ENCODE measurements at places on chromosomes 16 and 17.
A peak's percentile ranks its signal among the peaks of the same experiment; 100 is the strongest.

DNA sequence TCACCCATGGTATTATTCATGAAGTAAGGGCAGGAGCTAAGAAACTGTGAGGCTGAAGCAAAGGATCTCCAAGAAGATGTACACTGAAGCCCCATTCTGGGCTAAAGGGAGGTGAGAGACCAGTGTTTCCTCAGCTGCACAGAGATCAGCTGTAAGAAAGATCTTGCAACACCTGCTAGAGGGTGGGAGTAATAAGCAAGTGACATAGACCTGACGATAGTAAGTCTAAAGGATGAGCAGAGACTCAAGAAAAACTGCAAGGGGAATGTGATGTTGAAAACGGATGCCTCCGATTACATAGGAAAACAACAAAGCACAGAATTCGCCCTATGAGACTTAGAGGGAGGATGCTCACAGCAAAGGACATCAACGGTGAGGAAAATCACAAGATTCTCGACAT, at the start of gene OR4D2:
OR4D2 (plus strand) TSS at position 301 of the 400 bp plus-strand sequence. CDS start 2,674 bp downstream, outside the sequence.
- DNase-seq, result no peak

DNA sequence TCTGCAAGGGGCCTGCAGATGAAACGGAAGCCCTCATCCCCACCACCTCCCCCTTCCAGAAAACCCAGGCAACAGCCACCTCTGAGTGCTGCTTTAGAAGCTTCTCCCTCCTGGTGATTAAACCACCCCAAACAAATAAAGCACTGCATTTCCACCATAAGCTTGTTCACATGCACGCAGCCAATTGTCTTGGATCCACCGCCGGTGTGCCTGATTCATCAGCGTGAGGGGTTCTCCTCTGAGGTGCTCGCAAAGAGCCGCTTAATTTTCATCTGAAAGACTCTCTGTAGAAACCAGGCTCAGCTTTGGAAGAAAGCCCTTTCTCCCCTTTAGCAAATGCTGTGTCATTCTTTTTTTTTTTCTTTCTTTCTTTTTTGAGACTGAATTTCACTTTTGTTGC, 155.2 kb upstream of the EEF2KMT start:
- DNase-seq, result no peak

GRCh38 chr17:57350266-57350665, 93.9 kb downstream of the MSI2 start:
- no peak for DNase-seq

GRCh38 chr16:24838554-24839266, 7.1 kb upstream of the SLC5A11 start:
- DNase-seq, result no peak

GRCh38 chr16:15482068-15482747, 47.8 kb downstream of the BMERB1 start:
- DNase-seq, result peak; percentile 61

- DNase-seq, result no peak
These were observed 113.2 kb downstream of the CCDC182 start for GRCh38 chr17:57631871-57632270.

GRCh38 chr16:2473999-2474876, 689 bp upstream of the TBC1D24 start:
- DNase-seq, result no peak

GRCh38 chr17:27596566-27597187, 34.3 kb upstream of the LGALS9 start:
- DNase-seq, result no peak

DNA sequence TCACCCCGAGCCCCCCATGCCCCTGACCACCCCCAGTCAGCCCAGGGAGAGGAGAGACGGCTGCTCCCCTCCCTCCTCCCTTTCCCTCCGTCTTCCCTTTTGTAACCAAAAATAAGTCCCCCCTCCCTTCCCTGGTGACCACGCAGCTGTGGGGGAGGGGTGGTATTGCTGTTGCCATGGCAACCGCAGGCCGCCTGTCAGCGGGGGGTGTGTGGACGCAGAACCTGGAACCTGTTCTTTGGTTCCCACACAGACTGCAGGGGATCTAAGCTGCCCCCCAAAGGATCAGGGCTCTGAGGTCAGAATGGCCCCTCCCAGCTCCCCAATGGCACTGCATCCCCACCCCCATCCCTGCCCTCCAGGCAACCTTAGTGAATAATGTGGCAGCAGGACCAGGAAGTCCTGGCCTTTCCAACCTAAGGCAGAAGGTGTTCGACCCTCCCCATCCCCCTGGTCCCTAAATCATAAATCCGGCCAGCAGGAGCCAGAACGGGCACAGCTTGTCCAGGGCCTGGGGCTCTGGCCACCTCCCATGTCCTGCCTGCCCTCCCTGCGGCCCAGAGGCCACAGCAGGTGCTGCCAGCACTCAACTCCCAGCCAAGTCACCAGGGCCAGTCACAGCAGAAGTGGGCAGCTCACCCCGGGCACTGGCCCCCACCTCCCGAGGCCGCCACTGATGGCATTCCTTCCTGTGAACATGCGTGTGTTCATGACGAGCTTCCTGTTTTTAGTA, 12.0 kb downstream of the CA4 start:
- no peak for DNase-seq

GRCh38 chr17:61152898-61153297, 246.7 kb upstream of the TBX2 start:
- DNase-seq, result no peak

DNA sequence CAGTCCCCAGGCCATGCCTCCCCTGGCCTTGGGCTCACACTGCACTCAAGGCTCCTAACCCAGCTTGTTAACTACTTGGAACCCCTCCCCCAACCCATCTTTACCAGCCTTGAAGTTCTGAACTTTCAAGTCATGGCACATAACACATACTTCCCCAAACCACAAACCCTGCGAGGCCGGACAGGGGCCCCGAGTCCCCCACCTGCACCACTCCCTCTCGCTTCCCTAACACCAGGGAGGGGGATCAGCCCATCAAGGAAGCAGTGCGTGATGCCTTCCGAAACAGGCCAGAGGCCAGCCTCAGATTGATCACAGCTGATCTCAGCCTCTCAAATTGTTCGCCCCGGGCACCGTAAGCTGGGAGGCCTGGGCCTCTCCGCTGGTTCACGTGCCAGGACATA, 3.0 kb upstream of the NLRC3 start:
- no peak for DNase-seq

GRCh38 chr17:61065263-61065773, 334.3 kb upstream of the TBX2 start:
- no peak for DNase-seq

DNA sequence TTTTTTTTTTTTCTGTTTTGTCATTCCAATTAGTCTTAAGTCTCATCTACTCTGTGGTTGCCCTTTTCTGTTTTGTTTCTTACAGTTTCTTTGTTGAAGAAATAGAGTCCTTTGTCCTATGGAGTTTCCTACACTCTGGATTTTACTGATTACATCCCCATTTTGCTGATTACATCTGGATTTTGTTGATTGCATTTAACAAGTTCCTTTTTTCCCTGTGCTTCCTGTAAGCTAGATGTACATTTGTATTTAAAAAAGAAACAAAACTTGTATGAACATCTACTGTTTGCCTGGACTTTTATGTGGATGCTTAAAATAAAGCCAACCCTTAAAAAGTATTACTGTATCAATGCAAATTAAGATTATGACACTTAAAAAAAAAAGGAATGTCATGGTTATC, 147.6 kb downstream of the CHD9 start:
- no peak for DNase-seq

DNA sequence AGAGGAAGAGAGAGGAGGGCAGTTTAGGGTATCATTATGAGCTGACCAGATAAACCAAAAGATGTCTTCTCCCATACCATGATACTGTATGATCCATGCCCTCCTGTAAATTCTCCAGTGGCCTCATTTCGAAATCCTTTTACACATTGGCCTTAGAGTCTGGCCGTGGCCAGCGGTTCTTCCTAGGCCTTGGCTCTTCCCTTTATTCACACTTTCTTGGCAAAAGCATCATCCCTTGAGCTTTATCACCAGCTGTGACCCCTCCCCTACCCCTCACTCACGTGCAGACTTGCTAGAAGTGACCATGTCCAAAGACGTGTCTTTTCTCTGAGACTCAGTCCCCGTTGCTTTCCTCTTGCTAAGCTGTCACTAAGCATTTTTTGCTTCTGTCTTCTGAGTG, 22.8 kb downstream of the KATNIP start:
- no peak for DNase-seq

GRCh38 chr17:50259477-50260324, 14.6 kb upstream of the TMEM92 start:
- DNase-seq, result no peak

GRCh38 chr17:78497115-78497540, 80.1 kb downstream of the DNAH17 start:
- peak; percentile 31 for DNase-seq

DNA sequence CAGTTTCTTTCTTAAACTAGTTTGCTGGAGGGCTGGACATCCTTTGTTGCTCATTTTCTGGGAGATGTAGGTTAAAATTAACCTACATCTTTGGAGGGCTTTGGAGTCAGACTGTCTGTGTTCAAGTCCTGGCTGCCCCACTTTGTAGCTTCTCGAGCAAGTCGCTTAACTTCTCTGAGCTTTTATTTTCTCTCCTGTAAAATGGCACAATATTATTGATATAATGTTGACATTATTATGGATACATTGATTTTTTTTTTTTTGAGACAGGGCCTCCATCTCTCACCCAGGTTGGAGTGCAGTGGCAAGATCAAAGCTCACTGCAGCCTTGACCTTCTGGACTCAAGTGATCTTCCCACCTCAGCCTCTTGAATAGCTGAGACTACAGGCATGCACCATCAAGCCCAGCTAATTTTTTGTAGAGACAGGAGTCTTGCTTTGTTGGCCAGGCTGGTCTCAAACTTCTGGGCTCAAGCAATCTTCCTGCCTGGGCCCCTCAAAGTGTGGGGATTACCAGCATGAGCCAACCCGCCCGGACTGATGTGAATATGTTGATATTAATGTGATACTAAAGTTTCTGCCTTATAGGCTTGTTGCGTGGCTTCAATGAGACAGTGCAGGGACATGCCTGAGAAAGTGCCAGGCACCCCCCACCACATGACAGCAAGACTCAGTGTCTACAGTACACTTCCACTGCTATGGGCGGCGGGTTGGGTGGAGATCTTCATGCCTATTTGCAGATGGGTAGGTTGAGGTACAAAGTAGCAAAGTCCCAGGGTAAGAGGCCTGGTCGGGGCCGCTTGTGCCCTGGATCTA, 31.6 kb upstream of the RMI2 start:
- no peak for DNase-seq

DNA sequence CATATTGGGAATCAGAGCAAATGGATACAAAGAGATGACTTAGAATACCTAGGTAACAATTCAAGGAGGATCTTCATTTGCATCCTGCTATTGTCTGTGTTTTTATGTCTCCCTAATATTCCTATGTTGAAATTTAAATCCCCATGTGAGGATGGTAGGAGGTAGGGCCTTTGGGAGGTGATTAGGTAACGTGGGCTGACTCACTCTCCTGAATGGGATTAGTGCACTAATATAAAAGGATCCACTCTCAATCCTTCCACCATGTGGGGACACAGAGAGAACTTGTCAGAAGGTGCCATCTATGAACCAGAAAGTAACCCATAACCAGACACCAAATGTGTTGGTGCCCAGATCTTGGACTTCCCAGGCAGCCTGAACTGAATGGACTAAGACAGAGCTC, 83.4 kb downstream of the CDH8 start:
- DNase-seq, result no peak

- no peak for DNase-seq
These were observed 24.0 kb downstream of the PIMREG start for GRCh38 chr17:6468051-6468790.

DNA sequence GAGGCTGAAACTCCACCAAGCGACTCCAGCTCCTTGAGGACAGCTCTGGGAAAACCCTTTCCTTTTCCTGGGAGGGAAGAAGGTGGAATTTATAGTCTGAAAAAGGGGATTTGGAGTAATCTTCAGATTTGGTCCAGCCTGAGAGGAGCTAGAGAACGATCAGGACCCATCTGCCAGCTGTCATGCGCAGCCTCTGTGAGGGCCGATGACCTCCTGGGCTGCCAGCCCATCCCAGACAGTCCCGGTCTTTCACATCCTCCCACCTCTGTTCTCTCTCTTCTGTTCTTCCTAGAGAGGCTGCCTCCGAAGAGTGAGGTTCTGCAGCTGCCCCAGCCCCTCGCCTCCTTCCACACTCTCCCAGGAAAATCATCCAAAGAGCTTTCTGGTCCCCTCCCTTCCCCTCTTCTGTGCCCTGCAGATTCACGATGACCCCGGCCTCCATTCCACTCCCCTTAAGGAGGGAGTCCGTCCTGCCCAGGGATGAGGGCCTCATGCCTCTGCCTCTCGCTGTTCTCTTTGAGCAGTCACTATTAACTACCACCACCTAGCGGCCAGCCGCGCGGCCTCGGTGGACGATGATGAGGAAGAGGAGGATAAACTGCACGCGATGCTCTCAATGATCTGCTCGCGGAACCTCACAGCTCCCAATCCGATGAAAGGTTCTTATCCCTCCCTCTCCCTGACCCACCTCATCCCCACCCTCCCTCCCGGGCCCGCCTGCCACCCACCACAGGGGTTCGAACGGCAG, 29.6 kb downstream of the SGSM2 start:
- DNase-seq, result no peak

GRCh38 chr16:3665508-3665907, 11.0 kb downstream of the DNASE1 start:
- DNase-seq, result no peak

DNA sequence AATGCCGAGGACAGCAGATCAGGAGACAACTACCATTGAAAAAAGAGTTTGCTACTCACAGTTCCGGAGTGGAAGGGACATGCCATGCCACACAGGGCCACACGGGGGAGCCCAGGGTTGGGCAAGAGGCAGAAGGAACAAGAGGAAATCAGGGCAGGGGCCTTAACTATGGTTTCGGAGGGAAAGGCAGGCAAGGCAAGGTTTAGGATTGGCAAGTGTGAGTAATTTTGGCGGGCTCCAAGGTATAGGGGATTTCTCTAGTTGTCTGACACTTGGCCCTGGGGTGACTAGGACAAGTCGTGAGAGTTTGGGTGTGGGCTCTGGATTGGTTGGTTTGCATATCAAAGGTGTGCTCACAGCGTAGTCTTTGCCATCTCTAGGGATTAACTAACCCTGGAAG, 27.0 kb upstream of the NTN1 start:
- peak; percentile 54 for DNase-seq

DNA sequence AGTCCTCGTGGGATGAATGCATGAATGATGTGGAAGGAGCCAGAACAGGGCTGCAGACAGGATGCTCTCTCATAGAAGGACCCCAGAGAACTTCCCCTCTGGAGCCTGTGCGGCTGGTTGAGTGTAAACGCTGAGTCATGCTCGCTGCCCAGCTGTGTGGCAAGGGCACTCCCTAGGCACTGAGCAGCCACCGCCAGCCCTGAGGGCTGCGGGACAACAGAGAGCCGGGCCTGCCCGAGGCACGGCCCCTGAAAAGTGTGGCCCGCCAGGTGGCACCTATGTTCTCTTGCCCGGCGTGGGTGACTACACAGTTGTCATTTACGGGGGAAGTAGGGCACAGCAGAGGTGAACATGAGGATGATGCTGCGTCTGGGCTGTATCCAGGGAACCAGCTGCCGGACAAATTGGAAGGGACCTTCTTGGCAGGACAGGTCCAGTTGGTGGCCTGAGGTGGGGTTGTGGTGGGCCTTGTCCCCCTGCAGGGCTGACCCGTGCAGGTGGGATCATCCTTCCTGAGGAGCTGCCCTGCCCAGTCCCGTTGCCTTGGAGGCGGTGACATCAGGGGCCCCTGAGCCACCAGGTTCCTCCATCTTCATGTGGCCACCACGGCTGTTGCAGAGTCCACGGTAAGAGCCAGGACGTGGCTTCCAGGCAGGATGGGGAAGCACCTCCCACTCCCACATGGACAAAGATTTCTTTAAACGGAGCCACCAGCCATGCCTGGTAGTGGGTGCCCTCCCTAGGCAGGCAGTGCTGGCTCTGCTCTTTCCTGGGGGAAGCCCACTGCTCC, 94.8 kb upstream of the CBX4 start:
- no peak for DNase-seq

- no peak for DNase-seq
These were observed 3.4 kb downstream of the DNAH9 start for GRCh38 chr17:11601661-11602060.

GRCh38 chr17:80847496-80848230, 144.0 kb upstream of the CHMP6 start:
- DNase-seq, result peak; percentile 22
